ENCODE measurements at places on chromosomes 1 and 21. TPM values are rescaled to one million over a fixed set of nuclear protein-coding genes. Genes with fewer than 3 reads are reported as not detected.

The VCAM1 gene
- 4.0 TPM for total RNA-seq

The KDM5B gene
- 68.1 TPM for total RNA-seq

The RXRG gene
- 1.1 TPM for total RNA-seq

The OLFM3 gene
- 0.22 TPM for total RNA-seq

The GUCA2A gene
- 1,254 TPM for total RNA-seq

The CHD5 gene
- 2.1 TPM for total RNA-seq

GRCh38 chr1:41671116-41671755, 186.8 kb upstream of the EDN2 start:
- DNase-seq: no peak

DNA sequence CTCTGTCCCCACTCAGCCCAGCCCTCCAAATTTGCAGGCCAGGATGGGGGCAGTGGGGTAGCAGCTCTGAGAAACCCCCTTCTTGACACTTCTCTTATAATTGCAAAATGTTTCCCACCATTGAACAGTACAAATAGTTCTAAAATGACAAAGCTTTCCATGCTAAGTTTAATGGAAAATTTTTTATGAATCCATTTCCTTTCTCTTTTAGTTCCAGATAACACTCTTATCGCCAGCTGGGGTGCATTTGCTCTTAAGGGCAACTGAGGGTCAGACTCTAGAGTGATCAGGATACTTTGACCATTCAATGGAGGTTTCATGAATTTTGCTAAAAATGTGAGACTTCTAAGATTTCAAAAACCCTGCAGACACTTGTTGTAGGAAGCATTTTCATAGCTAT, 29.9 kb downstream of the PIK3C2B start:
- no peak for DNase-seq

GRCh38 chr1:86100401-86100800, 56.2 kb downstream of the COL24A1 start:
- DNase-seq: no peak

- no peak for DNase-seq
Observed at GRCh38 chr1:88742531-88742930, 58.5 kb downstream of the PKN2 start.

DNA sequence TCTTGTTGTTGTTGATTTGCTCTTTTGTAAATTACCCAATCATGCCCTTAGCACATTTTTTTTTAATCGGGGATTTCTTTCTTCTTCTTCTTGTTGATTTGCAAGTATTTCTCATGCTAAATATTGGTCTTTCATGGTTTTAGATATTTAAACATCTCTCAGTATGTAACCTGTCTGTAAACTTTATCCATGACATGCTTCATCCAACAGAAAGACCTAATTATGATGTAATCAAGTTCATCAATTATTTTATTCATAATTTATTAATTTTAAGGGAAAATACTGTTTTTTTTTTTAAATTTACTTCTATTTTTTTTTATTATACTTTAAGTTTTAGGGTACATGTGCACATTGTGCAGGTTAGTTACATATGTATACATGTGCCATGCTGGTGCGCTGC, 69.8 kb downstream of the TNFSF18 start:
- DNase-seq: no peak
